ENCODE measurements at places on chromosomes 6 and 20.

GRCh38 chr6:44036196-44036595, 91.1 kb downstream of the MRPL14 start:
- DNase-seq, result no peak

GRCh38 chr6:105380634-105381033, 22.2 kb downstream of the PREP start:
- no peak for DNase-seq

- peak; percentile 20 for DNase-seq
Measured at GRCh38 chr20:44609006-44609515, 26.7 kb downstream of the PKIG start.

- DNase-seq, result no peak
Measured at GRCh38 chr6:3340358-3340802, 81.6 kb downstream of the PSMG4 start.

DNA sequence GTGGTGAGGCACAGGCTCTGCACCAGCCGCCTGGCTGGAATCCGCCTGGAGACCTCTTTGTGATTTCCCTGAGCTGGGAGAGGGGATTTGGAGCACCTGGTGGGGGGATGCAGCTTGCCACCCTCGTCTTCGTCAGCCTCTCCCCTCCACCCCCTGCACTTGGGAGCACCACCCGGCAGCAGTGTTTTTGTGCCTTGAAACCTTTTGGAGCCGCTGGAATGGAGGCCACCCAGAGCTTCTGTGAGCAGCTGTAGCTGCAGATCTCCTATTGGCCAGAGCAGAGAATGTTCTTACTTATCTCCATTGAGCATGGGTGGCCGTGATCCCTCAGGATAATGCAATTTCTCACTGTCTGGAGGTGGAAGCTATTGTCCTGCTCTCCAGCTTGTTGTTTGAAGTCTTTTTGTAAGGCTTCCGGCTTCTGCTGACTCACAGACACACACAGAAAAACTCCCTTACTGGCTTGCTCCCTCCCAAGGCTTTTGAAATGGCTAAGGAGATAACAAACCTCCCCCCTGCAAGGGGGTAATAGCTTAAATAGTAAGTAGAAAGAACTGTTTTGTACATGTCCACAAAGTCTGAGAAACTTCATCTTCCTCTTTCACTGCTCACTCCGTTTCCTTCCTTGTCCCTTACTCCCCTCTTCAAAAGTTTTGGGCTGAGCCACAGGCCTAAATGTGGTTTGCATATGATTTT, 271.2 kb downstream of the PRL start:
- DNase-seq, result peak; percentile 87

GRCh38 chr20:41446456-41446855, 79.8 kb upstream of the EMILIN3 start:
- no peak for DNase-seq

- DNase-seq, result no peak
Measured at GRCh38 chr6:20441921-20442320, 40.2 kb downstream of the E2F3 start.

DNA sequence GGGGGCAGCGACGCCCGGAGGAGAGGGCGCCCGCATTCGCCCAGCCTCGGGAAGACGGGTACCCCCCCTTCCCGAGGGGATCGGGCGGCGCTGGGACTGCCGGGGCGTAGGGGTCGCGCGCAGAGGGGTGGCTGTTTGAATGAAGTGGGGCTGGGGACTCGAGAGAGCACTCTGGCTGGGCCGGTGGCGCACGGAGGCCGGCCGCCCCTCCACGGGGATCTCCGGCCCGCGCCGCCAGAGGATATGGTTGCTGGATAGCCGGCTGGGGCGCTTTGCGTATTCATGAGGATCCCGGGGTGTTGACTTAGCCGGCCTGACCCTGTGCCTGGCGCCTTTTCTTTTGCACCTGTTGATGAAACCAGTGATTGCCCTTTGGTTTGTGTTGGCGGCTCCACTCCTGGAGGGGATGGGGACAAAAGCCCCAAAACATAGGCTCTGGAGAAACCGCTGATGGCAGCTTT, 469 bp downstream of the SYNJ2 start:
- peak; percentile 74 for DNase-seq

GRCh38 chr6:3749067-3749841, 2.3 kb downstream of the PXDC1 start:
- no peak for DNase-seq

- peak; percentile 73 for DNase-seq
Measured at GRCh38 chr6:5085648-5086293, 630 bp downstream of the PPP1R3G start.

DNA sequence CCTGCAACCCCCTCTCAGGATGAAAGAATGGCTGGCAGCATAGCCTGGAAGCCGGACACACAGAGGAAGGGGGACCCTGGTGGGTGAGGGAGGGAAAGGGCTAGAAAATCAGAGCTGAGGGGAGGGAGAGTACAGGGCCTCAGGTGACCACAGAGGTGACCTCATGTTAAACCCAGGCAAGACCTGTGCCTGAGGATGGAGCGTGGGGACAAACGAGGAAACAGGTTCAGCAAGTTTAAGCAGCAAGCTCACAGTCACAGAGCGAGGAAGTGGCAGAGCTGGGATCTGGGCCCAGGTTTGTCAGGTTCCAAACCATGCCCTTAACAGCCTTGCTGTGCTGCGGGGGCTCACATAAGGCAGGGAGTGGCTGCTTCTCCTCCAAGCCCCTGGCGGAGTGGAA, 4.0 kb upstream of the BPI start:
- no peak for DNase-seq

GRCh38 chr20:8150591-8150990, 18.5 kb downstream of the PLCB1 start:
- no peak for DNase-seq

- no peak for DNase-seq
Measured at GRCh38 chr6:63649269-63649668, 13.7 kb downstream of the PHF3 start.

DNA sequence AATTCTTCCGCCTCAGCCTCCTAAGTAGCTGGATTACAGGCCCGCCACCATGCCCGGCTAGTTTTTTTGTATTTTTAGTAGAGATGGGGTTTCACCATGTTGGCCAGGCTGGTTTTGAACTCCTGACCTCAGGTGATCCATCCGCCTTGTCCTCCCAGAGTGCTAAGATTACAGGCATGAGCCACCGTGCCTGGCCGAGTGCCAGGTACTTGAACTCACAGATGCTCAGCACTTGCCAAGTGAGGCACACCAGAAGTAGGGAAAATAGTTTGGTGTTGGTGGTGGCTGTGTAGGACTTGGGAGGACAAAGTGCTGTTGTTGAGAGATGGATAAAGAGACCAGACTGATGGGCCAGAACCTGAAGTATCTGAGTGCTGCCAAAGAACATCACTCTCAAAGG, 40.0 kb upstream of the MBOAT1 start:
- no peak for DNase-seq

GRCh38 chr6:47794577-47795135, 12.8 kb downstream of the OPN5 start:
- DNase-seq, result no peak

GRCh38 chr6:43803783-43804549, 34.0 kb downstream of the VEGFA start:
- no peak for DNase-seq

DNA sequence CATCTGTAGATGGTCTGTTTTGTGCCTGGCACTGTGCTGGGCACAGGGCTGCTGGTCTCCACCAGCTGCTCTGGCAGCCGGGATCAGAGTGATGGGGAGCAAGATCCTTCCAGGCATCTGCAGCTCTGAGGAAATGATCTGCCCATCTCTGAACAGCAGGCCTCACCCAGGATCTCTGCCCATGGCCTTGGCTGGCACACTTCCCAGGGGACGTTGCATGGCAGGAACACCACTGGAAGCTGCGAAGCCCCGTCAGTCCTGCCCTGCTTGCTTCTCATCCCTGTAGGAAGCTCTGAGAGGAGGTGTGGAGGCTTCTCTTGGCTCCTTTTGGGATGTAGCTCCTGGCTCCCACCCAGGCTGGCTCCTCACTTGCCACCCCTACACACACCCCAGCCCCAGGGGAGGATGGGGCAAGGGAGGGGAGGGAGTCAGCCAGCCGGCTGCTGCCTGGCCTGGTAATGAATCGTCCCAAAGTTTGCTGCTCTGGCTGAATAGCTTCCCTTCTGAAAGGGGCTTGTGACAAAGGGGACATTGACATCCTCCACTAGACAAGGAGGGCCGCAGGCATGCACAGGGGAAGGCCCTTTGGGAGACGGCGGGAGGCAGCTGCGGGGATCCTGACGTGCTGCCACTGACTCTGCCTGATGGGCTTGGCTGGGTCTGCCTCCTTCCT, 108.9 kb downstream of the VEGFA start:
- peak; percentile 60 for DNase-seq

DNA sequence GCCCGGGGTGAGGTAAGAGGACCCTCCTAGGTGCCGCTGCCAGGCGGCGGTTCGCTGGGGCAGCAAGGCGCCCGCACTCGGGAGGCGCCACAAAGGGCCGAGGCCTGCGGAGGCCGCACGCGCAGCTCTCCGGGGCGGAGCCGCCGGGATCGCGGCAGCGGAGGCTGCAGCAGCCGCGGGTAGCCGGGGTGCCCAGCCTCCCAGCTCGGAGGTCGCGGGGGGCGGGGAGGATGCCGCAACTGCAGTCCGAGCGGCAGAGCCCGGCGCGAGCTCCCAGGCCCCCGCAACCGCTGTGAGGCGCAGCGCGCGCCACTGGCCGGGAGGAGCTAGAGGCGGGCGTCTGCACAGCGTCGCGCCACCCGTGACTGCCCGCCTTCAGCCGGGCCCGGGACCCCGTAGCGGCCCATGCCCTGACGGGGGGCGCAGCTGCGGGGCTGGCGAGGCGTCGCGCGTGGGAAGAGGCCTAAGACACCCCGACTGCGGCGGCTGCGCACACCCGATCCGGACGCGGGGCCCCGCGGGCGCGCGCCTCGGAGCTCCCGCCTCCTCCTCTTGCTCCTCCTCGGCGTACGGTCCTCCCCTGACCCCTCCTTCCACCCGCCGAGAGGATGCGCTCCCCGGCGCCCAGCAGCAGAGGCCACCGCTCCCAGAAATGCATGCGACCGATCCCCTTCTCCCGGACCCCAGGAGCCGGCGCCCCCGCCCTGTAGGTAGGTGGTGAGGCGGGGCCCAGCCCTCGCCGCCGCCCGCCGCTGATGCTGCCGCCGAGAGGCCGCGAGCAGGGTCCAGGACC, at the start of gene NCOA7:
TSS of gene NCOA7 (plus strand) at position 603 of the 793 bp plus-strand sequence. CDS start 24,395 bp downstream, outside the sequence.
- DNase-seq, result peak; percentile 89

DNA sequence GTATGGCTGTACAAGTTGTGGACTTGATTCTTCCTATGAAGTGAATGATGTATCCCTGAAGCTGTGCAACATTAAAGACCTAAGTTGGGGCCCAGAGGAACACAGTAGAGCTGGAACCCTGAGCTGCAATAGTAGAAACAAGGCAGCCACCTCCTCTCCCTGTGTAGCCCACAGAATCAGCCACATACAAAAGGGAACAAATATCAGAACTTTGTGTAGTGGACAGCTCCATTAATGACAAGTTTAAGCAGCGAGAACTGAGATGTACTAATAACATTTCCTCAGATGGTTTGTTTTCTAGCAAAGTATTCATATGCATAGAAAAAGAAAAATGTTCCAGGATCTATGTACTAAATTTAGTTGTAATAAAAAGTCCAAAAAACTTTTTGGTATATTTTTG, 19.2 kb downstream of the PHACTR1 start:
- DNase-seq, result no peak

GRCh38 chr6:126876446-126876845, 242.0 kb upstream of the RSPO3 start:
- DNase-seq, result no peak

DNA sequence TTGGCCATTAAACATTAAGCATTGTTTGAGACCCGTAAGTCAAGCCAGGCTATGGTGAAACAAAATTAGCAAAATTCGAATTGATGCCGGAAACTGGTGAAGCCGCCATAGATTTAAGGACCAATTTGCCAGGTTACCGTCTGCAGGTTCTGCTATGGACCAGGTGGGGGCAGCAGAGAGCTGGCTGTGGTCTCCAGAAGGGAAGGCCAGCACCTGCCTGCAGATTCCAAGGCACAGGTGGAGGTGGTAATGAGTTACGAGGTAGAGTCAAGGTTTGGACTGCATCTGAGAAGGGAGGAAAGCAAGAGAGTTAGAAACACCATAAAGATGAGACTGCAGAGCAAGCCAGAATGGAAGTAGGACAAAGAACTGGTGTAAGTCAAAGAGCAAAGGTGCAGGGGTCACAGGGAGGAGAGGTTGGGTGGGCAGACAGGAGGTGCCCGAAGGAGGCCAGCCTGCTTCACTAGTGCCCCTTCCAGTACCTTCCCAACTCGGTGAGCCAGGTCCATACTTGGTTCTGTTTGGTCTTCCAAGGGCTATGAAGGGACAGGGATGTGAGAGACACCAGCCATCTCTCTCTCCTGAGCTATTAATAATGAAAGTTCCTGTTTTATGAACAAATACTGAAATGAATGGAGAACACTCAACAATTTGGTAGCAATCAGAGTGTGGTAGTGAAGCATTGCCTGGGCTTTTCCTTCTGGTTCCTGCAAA, 131.6 kb upstream of the ESR1 start:
- peak; percentile 68 for DNase-seq

DNA sequence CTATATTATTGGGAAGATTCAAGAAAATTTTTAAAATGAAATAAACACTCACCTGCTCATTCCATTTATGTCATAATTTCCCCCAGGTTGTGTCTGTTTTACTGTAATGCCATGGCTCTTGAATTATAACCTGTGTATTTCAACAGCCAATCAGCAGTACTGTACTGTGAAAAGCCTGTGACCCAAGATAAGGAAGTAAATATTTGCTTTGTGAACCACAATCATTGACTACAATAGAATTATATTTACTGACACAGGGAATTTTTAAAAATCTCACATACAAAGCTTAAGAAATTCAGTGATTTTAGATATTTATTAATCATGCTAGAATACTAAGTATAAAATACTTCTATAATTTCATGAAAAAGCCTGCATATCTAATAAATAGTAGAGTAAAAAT, 6.0 kb downstream of the RGS17 start:
- no peak for DNase-seq

- DNase-seq, result no peak
Measured at GRCh38 chr6:160013987-160014868, 45.3 kb downstream of the IGF2R start.

DNA sequence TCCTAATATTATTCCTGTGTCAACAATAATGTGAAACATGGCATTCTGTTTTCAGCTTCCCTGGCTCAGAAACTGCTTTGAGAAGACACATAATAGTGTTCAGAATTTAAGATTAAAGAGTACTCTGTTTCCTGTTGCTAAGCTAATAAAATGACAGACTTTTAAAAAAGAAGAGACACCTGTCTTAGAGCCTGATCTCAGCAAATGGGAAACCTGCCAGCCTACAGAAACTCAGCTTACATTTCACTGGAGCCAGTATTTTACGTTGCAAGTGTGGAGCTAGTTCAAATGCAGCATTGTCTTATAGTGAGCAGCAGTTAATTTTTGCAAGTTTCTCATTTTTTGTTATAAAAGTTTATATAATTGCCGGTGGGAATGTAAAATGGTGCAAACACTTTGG, 28.8 kb downstream of the KIZ start:
- DNase-seq, result no peak

- DNase-seq, result no peak
Measured at GRCh38 chr6:23268348-23268747, 699.0 kb downstream of the HDGFL1 start.

All from neural progenitor cell (in vitro differentiated cells).